ENCODE measurements at places on chromosomes 12 and 14. TPM values are rescaled to one million over a fixed set of nuclear protein-coding genes. Genes with fewer than 3 reads are reported as not detected.

CAND1 gene
- total RNA-seq = 57.7 TPM

RDH16 gene
- total RNA-seq = 0.28 TPM

P2RX7 gene
- 0.05 TPM for total RNA-seq

RGS6 gene
- total RNA-seq = not detected

INHBC gene
- total RNA-seq = 0.74 TPM

ZFYVE21 gene
- total RNA-seq = 85.5 TPM

REM2 gene
- 0.28 TPM for total RNA-seq

MYBPC1 gene
- total RNA-seq = not detected

KLHL33 gene
- total RNA-seq = not detected

TMCC3 gene
- total RNA-seq = 7.6 TPM

CCDC197 gene
- not detected for total RNA-seq

RIPK3 gene
- 5.4 TPM for total RNA-seq

MDGA2 gene
- not detected for total RNA-seq

PRB2 gene
- not detected for total RNA-seq

AICDA gene
- total RNA-seq = not detected
